ENCODE measurements at places on chromosomes 5 and 9. TPM values are rescaled to one million over a fixed set of nuclear protein-coding genes. Genes with fewer than 3 reads are reported as not detected.

DNA sequence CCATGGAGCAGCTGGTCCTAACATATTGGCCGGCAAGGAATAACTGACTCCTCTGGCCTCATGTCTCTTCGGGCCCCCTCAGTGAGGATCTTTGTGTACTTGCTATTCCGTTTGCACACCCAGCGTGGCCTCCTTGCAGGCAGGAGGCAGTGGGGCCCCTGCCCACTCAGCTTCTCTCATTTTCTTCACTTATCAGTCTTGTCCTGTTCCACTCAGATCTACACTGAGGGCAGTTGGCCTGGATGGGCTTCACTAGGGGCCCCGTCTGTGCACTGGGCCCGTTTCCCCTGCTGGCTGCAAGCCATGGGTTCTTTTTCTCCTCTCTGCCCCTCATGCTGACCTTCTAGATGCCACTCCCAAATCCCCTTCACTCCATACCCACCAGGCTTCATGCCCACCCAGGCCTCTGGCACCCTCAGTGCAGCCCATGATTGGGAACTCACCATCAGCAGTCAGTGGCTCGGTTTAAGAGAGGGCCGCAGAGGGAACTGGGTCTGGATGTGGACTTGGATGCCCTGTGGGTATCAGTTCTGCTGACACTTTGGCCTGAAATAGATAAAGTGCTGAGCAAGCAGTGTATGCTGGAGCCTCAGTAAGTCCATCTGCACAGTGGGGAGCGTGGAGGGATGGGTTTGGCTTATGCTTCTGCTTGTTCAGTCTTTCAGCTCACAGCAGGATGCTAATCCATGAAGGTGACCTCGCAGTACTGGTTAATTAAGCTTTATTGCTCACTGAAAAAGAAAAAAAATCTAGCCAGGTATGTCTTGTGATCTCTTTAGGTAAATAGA lies 57.9 kb downstream of the ERBIN start:
- H3K36me3 ChIP-seq = peaks cover 15% of the 10 kb centered on the region
- H3K4me3 ChIP-seq = no peak overlapping the region
- H3K4me1 ChIP-seq = peaks cover 60% of the 10 kb centered on the region
- no peak for DNase-seq
- H3K27ac ChIP-seq = peak overlapping the region; percentile 8

GRCh38 chr9:135103001-135103446 lies 15.6 kb downstream of the OLFM1 start:
- DNase-seq = no peak
- H3K27ac ChIP-seq = no peak overlapping the region
- H3K4me1 ChIP-seq = no peaks in the 10 kb centered on the region
- no peak overlapping the region for H3K4me3 ChIP-seq
- H3K36me3 ChIP-seq = no peaks in the 10 kb centered on the region

Gene PCDHGB5
- polyA plus RNA-seq = not detected

DNA sequence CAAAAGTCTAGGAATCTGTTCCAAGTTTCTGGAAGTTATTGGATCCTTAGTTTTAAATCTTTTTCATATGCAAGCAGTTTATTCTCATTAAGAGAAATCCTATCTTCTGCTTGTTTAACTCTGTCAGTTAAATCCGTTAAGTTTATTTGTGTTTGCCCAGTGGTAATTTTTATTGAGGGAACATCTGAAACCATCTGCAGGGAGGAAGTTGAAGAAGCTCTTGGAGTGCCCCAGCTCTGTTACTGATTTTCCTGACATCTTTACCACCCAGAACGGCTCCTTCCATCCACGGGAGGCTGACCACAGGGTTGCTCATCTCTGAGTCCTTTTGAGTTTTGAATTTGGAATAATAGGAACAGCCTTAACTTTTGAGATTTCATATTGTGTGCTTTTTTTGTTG lies 99.9 kb upstream of the ZNF618 start:
- no peak for DNase-seq
- peaks cover 16% of the 10 kb centered on the region for H3K27me3 ChIP-seq
- no peaks in the 10 kb centered on the region for H3K36me3 ChIP-seq

- peaks cover 32% of the 10 kb centered on the region for H3K4me1 ChIP-seq
- DNase-seq = no peak
Observed at GRCh38 chr9:120925535-120926396, 830 bp downstream of the TRAF1 start.

DNA sequence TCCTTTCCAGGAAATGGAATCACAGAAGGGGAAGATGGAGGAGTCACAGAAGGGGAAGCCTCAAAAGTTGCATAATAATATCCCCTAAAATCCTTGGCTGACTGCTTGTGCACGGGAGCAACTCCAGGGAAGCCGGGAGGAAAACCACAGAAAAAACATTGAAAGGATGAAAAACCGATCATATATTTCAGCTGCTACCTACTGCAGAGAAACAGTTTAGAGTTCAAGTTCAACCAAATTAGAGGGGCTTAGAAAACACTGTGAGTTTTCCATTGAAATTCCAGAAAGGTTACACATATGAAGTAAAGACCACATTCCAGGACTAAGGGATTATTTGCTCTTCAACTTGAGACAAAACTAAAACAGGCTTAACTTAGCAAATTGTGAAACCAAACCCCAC lies 37.6 kb upstream of the MTAP start:
- H3K4me3 ChIP-seq = no peak overlapping the region
- H3K27me3 ChIP-seq = peaks cover 35% of the 10 kb centered on the region
- no peak for DNase-seq
- H3K27ac ChIP-seq = no peak overlapping the region
- H3K4me1 ChIP-seq = no peaks in the 10 kb centered on the region
- H3K36me3 ChIP-seq = no peaks in the 10 kb centered on the region

Gene FCN2
- polyA plus RNA-seq = not detected

All from naive B cell (primary cell).